ENCODE measurements at places on chromosomes 3 and 15.

GRCh38 chr3:161674402-161674801, 177.8 kb downstream of the OTOL1 start:
- no peaks in the 10 kb centered on the region for H3K27me3 ChIP-seq
- H3K36me3 ChIP-seq = no peaks in the 10 kb centered on the region
- H3K27ac ChIP-seq = no peak overlapping the region
- H3K4me1 ChIP-seq = no peaks in the 10 kb centered on the region

DNA sequence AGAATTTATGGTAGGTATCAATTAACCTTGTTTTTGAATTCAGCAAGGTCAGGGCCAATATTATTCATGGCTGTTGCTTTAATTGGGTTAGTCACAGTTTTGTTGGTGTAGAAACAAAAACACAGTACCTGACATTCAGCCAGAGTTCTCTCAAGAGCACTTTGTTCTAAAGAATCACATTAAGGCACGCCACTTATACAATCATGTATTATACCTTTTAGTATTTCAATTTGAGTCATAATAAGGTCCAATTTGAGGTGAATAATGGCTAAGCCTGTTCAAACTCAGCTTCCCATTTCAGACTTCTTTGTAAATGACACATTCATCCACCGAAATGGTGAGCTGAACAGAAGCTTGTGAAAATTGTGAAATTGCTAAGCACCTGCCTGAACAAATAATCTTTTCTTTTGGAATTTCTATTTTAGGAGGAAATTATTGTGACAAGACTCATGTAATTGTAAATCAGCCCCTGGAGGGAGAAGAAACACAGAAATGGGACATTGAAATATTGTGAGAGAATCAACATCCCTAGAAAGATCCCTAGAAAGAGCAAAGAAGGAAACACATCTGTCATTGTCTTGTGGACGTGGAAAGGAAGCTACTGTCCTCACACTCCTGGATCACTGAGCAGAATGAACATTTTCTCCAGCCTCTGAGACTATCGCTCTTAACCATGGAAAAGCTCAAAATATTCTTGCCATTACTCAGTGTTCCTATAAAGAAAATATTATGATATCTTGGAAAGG, 29.3 kb downstream of the RIOX2 start:
- H3K36me3 ChIP-seq = peaks cover 8% of the 10 kb centered on the region
- no peak overlapping the region for H3K27ac ChIP-seq

- H3K4me1 ChIP-seq = no peaks in the 10 kb centered on the region
- no peak for DNase-seq
- no peak overlapping the region for H3K27ac ChIP-seq
- H3K36me3 ChIP-seq = no peaks in the 10 kb centered on the region
- no peak overlapping the region for H3K4me3 ChIP-seq
These were observed 76.0 kb upstream of the NECTIN3 start for GRCh38 chr3:110995461-110996231.

DNA sequence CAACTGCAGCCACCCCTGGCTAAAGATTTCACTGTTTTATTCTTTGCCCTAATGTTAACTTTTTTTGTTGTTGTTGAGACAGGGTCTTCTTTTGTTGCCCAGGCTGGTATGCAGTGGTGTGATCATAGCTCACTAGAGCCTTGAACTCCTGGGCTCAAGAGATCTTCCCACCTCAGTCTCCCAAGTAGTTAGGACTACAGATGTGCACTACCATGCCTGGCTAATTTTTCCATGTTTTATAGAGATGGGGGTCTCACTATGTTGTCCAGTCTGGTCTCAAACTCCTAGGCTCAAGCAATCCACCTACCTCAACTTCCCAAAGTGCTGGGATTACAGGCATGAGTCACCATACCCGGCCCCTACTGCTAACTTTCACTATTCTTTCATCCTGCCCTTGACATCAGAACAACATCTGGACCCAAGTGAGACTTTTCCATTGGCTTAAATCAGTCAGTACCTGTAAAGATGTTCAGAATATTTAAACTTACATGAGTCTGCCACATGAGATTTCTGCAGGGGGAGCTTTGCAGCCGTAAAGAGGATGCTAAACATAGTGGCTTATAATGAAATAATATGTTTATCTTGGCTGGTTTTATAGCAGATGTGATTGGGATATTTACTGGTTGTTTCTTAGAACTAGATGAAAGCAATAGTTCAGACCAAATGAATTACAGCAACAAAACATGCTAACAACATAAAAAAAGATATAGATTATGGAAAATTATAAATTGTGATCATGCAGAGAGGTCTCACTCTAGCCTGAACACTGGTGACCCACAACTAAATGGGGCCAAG, 73.6 kb downstream of the HMG20A start:
- H3K27me3 ChIP-seq = no peaks in the 10 kb centered on the region
- no peak overlapping the region for H3K4me3 ChIP-seq
- DNase-seq = no peak
- H3K27ac ChIP-seq = no peak overlapping the region
- H3K36me3 ChIP-seq = no peaks in the 10 kb centered on the region

DNA sequence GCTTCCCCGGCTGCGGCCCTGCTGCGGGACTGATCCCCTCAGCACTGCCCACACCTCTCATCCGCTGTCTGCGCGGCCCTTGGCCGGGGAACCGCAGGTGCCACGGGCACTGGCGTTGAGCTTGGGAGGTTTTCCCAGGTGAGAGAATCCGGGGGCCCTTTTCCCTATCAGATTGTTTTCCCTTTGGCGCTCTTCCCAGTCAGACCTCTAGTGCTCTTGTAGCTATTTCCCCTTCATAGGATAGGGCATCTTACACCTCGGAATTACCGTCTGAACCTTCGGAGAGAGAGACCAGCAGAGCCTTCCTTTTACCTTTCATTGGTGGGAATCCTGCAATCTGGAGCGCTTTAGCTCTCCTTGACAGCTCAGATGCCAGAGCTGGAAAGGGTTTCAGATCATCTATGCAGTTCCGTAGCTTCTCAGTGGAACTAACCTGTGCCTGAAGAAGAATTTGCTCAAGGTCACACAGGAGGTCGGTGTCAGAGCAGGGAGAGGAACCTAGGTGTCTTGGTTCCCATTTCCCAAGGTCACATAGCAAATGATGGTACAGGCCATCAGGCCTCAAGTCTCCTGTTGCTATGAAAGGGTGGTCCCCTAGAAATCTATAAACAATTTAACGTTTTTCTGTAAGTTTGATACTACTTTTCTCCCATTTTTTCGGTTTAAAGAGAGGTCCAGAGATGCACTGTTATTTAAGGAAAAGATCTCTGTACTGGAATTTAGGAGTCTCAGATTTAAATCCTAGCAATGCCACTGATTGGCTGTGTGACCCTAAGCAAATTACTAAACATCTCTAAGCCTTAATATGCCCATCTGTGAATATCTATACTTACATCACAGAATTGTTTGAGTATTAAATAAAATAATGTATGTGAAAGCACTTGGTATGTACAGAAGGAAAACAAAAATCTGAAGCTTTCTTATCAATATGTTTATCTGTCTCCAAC, 916 bp downstream of the IDH3A start:
- no peaks in the 10 kb centered on the region for H3K27me3 ChIP-seq
- peak overlapping the region; percentile 92 for H3K4me3 ChIP-seq
- peaks cover 33% of the 10 kb centered on the region for H3K36me3 ChIP-seq

DNA sequence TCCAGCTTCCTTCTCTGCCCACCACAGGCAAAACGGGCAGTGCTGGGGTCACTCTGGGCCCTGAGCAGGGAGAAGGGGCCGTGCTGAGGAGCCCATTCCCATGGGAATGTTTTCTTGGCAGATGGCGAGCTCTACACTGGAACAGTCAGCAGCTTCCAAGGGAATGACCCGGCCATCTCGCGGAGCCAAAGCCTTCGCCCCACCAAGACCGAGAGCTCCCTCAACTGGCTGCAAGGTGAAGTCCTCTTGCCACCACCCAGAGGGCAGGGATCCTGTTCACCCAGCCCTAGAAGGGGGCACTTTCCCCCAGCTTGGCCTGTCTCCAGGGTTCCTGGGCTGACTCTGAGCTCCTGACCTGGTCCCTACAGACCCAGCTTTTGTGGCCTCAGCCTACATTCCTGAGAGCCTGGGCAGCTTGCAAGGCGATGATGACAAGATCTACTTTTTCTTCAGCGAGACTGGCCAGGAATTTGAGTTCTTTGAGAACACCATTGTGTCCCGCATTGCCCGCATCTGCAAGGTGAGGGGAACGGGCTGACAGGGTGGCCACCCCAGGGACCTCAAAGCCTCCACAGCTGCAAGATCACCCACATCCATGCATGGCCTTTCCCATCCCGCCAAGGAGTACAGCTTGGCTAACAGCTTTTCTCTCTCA, 12.4 kb downstream of the CIB1 start:
- H3K4me1 ChIP-seq = peaks cover 18% of the 10 kb centered on the region
- H3K27me3 ChIP-seq = no peaks in the 10 kb centered on the region
- peak; percentile 85 for DNase-seq
- peaks cover 62% of the 10 kb centered on the region for H3K36me3 ChIP-seq
- H3K27ac ChIP-seq = no peak overlapping the region

DNA sequence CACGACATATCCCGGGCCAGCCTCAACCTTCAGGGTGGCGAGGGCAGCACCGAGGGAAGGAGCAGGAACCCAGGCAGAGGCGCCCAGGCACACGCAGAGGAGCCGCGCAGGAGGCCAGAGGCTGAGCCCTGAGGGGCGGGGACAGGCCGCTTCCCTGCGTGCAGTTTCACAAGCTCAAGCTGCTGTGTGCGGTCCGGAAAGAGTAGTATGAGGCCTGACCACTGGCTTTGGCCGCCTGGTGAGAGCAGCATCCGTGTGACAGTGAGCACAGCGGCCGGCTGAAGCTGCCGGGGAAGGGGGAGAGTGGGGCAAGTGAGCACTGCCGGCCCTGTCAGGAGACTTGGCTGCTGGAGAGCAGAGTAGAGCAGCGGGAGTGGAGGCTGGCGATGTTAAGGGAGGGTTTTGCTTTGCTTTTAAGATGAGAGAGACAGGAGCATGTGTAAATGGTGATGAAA, 8.7 kb downstream of the ZDHHC19 start:
- H3K36me3 ChIP-seq = peaks cover under 1% of the 10 kb centered on the region
- H3K4me3 ChIP-seq = peak overlapping the region; percentile 6
- no peak for DNase-seq
- H3K27ac ChIP-seq = no peak overlapping the region
- no peaks in the 10 kb centered on the region for H3K4me1 ChIP-seq
- peaks cover 52% of the 10 kb centered on the region for H3K27me3 ChIP-seq

All from Calu3 (cell line).